NCI-H187 (cell line): ENCODE measurements at places on chromosomes 6 and 20.

DNA sequence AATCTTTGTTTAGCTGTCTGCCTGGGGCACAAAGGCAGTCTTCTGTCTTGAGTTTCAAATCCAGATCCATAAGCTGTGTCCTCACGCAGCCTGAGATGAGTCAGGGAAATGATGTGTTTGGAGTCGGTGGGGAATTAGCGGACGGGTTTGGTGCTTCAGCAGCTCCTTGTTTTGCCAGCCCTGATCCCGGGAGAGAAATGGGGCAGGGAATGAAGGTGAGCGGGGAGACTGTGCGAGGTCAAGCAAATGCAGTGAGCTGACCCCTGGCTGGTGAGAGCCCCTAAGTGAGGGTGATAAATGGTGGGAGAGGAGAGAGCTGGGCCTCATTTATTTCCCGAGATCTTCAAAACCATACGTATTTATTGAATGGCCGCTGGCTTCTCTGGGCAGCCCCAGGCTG, 21.6 kb downstream of the DUSP22 start:
- DNase-seq: no peak

GRCh38 chr6:31058128-31058894, 48.0 kb downstream of the MUC22 start:
- DNase-seq: no peak

GRCh38 chr6:41408982-41409381, 73.6 kb downstream of the NCR2 start:
- DNase-seq: no peak

- DNase-seq: no peak
Observed at GRCh38 chr20:59751075-59751711, 146.9 kb downstream of the PHACTR3 start.

- no peak for DNase-seq
Observed at GRCh38 chr20:46979603-46980241, 85.1 kb downstream of the EYA2 start.

- no peak for DNase-seq
Observed at GRCh38 chr20:58482416-58482815, 32.8 kb downstream of the APCDD1L start.

DNA sequence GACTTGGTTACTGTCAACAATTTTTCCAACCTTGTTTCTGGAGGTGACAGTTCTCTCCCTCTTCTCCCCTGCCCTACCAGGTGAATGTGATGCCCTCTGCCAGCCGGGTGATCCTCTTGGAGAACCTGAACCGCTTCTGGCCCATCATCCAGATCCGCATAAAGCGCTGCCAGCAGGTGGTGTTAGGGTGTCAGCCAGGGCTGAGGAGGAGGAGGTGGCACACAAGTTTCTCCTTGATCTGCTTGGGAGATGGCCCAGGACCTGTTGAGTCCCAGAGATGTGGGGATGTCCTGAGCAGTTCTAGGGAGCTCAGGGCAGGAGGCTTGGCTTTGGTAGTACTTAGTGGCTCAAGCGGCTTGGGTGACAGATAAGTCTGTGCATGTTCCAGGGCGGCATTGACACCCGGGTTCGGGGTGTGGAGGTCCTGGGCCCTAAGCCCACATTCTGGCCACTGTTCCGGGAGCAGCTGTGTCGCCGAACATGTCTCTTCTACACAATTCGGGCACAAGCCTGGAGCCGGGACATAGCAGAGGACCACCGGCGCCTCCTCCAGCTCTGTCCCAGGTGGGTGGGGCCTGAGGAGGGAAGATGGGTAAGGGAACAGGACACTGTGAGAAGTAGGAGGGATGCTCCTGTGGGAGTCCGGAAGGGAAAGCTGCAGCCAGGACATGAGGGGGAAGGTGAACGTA, 21.2 kb downstream of the CUL9 start:
- no peak for DNase-seq

GRCh38 chr6:150606168-150606591, 6.5 kb downstream of the PLEKHG1 start:
- no peak for DNase-seq

- peak; percentile 2 for DNase-seq
Observed at GRCh38 chr6:37131104-37131959, 38.6 kb upstream of the PIM1 start.

GRCh38 chr20:38298768-38299288, 5.1 kb upstream of the BPI start:
- DNase-seq: no peak

- DNase-seq: no peak
Observed at GRCh38 chr6:3946778-3947177, 97.6 kb downstream of the FAM50B start.

DNA sequence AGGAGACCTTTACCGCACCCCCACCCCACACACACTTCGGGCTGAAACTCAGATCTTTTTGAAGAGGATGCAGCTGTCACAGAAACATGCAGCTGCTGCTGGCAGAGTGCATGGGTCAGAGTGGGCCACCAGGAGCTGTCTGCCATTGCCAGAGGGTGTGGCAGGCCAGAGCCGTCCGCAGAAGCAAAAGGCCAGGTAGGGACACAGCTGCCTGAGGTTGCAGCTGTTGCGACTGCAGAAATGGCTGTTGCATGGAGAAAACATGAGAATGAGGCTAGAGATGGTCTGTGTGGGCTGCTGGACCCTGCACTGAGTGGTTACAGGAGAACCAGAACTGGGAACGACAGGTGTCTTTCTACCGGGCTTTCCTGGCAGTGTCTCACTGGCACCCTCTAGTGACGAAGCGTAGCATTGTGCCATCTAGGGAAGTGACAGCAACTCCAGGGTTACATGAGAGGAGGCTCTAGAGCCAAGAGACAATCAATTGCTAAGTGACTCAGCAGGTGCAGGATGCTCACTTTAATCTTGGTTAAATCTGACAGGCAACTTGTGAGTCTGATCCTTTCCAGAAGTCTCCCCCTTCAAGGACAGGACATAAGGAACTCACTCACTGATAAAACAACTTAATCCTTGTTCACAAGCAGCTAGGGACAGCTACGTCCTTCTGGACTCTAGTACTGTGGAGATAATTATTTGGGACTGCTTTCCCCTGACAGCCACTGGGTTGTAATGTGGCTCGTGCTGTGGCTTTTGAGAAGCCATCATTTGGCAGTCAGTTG, 29.1 kb upstream of the SERPINB9 start:
- peak; percentile 86 for DNase-seq

DNA sequence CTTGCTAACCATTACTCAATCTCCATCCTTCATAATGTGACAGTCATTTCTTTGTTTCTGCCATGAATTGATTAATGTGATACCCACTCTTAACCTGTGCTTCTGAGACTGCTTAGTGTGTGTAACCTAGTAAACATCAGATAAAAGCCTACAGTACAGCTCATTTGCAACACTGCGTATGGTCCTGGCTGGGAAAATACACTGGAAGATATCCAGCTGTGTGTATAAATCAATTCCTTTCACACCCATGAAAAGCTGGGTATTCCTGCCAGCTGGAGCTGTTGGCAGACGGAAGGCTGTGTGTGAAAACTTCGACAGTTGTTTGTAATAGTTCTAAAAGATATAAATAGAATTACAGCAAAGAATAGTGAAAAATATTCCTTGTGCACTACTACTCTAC, 509.2 kb downstream of the FRK start:
- DNase-seq: no peak

DNA sequence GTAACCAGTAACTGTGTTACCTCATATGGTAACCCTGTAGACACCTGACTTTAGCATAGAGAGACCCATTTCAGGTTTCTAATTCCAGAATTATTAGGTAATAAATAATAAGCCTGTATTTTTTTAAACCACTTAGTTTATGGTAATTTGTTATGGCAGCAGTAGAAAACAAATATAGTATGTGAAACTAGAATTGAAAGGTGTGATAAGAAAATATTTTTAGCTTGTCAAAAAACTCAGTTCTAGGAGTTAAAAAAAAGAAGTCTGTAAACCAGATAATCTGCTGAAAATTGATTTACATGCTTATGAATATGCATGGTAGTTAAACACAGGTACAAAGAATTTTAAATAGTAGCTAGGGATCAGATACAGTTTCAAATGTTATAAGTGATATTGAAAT, 695.0 kb upstream of the GJE1 start:
- DNase-seq: no peak

- no peak for DNase-seq
Observed at GRCh38 chr20:1130058-1130694, 11.8 kb downstream of the PSMF1 start.

GRCh38 chr6:22253955-22254655, 42.7 kb downstream of the PRL start:
- no peak for DNase-seq

GRCh38 chr20:7503501-7503900, 436.8 kb downstream of the HAO1 start:
- no peak for DNase-seq

- DNase-seq: no peak
Observed at GRCh38 chr6:12483712-12484111, 193.6 kb downstream of the EDN1 start.

- DNase-seq: no peak
Observed at GRCh38 chr6:125154761-125155135, 1.2 kb downstream of the TPD52L1 start.

DNA sequence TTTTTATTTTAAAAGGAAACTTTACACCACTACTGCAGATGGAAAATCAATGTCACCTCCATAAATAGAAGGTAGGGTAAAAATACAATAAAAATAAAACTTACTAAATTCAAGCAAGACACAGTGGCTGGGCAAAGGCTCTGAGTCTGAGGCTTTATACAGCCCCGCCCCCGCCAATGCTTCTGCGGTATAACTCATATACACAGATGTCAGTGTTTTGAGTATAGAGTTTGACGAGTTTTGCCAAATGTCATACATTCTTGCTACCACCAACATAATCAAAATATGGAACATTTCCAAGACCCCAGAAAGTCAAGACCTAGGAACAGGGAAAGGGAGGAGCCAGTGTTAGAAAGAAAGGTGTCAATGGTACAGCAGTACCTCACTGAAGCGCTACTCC, 12.8 kb downstream of the NFATC2 start:
- DNase-seq: no peak

- no peak for DNase-seq
Observed at GRCh38 chr6:163019926-163020325, 292.2 kb downstream of the PACRG start.

GRCh38 chr6:55082021-55082420, 92.3 kb upstream of the HCRTR2 start:
- no peak for DNase-seq
